WTC11 (cell line): ENCODE measurements at places on chromosomes 12 and 14. TPM values are rescaled to one million over a fixed set of nuclear protein-coding genes. Genes with fewer than 3 reads are reported as not detected.

GRCh38 chr12:40313928-40314327 is 89.1 kb downstream of the LRRK2 start:
- no peak for DNase-seq

GRCh38 chr14:104309657-104310369 is 171.4 kb downstream of the KIF26A start:
- DNase-seq, result no peak

GRCh38 chr14:98847521-98848468 is 424.2 kb downstream of the BCL11B start:
- DNase-seq, result no peak

DNA sequence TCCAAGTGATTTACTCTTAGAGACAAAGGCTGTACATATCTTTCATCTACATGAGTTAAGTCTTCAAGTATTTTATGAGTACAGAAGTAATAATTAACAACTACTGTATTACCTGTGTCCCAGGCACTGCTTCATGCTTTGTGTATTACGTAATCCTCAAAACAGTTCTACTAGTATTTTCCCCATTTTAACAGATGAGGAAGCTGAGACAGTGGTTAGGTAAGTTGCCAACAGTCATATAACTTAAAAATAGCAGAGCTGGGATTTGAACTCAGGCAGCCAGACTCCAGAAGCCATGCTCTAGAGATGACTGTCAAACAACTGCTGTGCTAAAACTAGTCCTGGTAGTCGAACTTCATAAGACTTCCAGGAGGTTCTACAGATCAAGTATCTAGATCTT is 10.7 kb downstream of the TRMT5 start:
- DNase-seq, result no peak

GRCh38 chr12:78617683-78618082 is 246.9 kb upstream of the SYT1 start:
- no peak for DNase-seq

GRCh38 chr14:65803885-65804284 is 391.4 kb downstream of the FUT8 start:
- DNase-seq, result no peak

DNA sequence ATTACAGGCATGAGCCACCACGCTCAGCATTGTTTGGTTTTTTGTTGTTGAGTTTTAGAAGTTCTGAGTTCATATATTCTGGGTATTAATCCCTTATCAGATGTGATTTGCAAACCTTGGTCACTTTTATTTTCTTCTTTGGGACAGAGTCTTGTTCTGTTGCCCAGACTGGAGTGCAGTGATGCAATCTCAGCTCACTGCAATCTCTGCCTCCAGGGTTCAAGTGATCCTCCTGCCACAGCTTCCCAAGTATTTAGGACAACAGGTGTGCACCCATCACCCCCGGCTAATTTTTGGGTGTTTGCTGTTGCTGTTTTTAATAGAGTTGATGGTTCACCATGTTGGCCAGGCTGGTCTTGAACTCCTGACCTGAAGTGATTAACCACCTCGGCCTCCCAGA is 11.8 kb downstream of the USP30 start:
- DNase-seq, result no peak

- DNase-seq, result no peak
Observed at GRCh38 chr12:102462795-102463465, 17.4 kb downstream of the IGF1 start.

DNA sequence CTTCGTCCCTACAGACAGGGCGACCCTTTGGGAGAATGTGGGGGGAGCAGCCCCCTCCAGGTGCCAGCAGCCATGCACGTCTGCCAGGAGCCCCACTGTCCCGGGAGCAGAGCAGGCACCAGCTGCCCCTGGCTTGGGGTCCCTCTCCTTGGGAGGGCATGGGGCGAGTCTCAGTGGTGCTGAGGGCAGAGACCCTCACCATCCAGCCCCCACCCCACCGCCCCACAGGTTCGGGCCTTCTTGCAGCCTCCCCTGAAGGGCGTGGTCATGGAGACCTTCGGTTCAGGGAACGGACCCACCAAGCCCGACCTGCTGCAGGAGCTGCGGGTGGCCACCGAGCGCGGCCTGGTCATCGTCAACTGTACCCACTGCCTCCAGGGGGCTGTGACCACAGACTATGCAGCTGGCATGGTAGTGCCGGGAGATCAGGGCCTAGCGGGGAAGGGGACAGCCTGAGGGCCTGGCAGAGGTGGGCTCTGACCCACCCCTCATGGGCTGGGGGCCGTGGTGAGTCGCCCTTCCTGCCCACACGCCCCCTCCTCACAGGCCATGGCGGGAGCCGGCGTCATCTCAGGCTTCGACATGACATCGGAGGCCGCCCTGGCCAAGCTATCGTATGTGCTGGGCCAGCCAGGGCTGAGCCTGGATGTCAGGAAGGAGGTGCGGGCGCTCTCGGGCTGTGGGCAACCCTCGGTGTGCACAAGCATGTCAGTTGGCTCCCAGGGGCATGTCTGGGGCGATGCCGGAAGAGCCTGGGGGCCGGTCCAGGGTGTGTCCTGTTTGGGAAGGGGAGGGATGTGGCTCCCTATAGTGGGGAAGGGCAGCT is 18.8 kb downstream of the ASPG start:
- DNase-seq, result peak; percentile 8

PLEKHH1 gene
- total RNA-seq, result 45.4 to 49.8 TPM (median 48.3 TPM) in 3 replicates

- no peak for DNase-seq
Observed at GRCh38 chr14:88170333-88170732, 152.7 kb downstream of the KCNK10 start.

- DNase-seq, result no peak
Observed at GRCh38 chr12:47359310-47360092, 279.7 kb upstream of the AMIGO2 start.

GRCh38 chr14:94770251-94770749 is 387 bp upstream of the GSC start:
- DNase-seq, result no peak

DNA sequence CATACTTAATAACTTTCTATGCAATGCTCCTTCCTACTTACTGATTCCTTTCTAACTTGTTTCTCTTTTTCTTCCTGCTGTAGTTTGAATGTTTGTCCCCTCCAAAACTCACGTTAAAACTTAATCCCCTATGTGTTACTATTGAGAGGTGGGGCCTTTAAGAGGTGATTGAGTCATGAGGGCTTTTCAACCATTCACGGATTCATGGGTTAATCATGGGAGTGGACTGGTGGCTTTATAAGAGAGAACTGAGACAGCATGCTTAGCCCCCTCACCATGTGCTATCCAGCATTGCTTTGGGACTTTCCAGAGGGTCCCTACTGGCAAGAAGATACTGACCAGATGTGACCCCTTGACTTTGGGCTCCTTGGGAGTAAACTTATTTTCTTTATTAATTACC is 66.0 kb upstream of the TRIM9 start:
- DNase-seq, result no peak

AKAP5 gene
- total RNA-seq, result 2.8 to 3.0 TPM (median 3.0 TPM) in 3 replicates

MYL6B gene
- 171 to 180 TPM (median 173 TPM) in 3 replicates for total RNA-seq

SRRM4 gene
- total RNA-seq, result 0.78 to 0.96 TPM (median 0.96 TPM) in 3 replicates

DNA sequence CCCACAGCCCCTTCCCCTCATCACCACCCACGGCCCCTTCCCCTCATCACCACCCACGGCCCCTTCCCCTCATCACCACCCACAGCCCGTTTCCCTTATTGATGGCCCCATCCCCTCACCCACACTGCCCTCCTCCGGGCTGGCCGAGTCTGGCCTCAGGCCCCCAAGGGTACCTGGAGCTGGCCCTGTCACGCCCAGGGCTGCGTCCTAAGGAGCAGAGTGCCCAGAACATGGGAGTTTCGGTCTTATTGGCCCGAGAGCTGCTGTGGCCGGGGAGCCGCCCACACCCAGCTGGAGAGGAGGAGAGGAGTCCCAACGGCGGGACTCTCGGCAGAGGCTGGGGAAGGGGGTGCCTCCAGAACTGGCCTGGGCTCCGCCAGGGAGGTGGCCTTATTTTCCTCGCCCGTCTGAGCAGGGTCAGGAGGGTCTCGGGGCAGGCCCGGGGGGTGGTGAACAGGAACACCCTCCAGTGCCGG is 182.3 kb downstream of the KIF26A start:
- peak; percentile 8 for DNase-seq
